ENCODE measurements at places on chromosomes 3 and 15.

DNA sequence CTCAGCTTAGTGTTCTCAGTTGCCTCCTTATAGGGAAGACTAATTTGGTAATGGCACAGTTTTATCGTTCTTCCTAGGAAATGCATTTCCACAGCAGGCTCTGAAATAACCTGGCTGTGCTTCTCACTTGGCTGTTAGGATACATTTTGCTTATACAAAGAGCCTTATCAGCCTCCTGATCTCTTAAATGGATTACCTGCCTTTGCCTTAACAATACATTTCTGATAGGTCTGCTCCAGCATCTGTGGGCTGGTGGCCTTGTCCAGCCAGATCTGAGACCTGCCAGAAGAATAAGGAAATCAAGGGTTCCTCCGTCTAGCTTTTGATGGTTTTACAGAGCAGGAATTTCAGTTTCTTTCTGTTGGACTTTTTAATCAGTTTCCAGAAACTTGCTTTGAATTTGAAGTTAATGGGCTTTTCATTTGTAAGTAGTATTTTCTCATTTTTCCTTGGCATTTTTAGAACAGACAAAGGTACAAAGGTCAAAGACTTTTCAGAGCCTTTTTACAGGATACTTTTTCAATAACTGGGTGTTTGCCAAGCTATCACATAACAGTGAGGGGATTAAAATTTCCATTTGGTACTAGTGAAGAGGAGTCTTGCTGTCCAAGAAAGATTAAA lies 116.3 kb downstream of the AKAP13 start:
- no peak for DNase-seq

DNA sequence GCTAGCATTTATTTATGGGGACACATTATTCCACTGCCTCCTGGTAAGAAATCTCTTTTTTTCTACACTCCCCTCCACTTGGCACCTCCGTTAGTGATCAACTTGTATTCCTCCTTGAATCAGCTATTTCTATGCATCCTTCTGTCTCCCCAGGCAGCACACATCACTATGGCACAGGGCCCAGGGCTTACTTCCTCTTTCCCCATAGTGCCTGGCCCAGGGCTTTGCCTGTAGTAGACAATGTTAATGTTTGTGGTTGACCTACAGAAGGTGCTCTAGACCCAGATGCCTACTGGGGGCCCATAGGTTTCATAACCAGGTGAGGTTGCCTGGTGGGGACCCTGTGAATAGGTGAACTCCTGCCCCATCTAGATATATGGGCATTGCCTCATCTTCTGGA lies 44.9 kb downstream of the EPHB1 start:
- peak; percentile 79 for DNase-seq

GRCh38 chr3:122301063-122301462 lies 24.0 kb upstream of the CSTA start:
- no peak for DNase-seq

- DNase-seq = no peak
Observed at GRCh38 chr3:169008776-169009358, 654.6 kb downstream of the MECOM start.

GRCh38 chr15:83775738-83776137 lies 121.8 kb downstream of the ADAMTSL3 start:
- no peak for DNase-seq

DNA sequence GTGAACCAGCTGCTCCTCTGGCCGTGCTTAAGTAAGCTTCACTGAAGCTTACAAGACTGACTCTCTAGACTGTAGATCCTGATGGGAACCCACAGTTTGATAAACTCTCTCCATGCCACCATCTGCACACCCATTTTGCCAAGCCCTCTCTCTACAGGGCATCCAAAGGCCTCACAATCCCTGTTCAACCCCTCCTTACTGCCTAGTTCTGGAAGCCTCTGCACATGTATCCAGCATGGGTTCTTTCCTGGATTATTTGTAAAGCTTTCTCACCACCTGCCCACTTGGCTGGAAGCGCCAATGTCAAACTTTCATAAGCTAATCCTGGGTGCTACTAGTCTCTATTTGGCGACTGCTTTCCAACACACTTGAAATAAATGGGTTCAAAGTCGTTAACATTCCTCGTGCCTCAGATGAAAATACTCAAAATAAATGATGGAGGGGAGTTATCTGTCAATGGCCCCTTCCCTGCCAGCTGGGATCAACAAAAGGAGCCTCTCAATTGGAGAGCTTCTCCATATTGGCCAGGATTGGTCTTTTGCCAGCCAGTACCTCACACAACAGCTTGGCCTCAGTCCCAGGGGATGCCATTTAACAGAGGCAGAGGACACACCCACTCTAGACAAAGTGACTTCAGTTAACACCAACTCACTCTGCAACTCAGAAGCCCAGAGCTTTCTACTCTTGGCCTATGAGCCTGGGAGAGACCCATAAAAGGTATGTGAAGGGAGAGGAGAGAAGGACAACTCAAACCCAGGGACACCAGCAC lies 48.1 kb downstream of the SH3BP5 start:
- DNase-seq = no peak

DNA sequence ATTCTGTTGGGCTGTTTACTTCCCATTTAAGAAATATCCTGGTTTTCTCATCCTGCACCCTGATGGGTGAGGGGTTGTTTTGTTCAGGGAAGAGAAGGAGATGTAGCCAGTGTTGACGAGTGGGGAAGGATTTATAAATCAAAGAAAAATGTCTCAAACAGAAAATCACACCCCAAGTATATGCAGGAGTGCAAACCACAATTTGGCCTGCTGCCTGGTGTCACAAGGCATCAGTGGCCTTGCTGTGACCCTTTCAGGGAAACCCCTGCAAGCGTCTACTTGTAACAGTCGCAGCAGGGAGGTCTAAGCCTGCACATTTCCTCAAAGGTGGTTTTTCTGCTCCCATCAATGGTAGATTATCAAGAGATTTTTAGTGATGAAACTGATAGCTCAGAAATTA lies 132.6 kb upstream of the LRRN1 start:
- DNase-seq = no peak

DNA sequence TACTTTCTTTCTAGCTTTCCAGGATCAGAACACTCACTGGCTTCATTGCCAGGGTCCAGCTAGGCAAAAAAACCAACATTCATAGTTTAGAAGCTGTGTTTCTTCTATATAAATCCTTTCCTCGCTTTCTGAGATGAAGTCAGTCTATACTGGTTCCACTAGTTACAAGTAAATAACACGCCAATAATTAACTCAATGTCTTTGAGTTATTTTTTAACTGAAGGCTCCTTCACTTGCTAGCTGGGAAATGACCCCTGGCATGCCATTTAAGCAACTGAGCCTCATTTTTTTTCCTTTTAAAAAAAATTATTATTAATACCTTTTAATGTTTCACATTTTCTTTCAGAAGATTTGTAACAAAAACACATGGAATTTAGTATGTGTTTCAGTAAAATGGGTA lies 2.1 kb upstream of the CCDC174 start:
- DNase-seq = no peak

DNA sequence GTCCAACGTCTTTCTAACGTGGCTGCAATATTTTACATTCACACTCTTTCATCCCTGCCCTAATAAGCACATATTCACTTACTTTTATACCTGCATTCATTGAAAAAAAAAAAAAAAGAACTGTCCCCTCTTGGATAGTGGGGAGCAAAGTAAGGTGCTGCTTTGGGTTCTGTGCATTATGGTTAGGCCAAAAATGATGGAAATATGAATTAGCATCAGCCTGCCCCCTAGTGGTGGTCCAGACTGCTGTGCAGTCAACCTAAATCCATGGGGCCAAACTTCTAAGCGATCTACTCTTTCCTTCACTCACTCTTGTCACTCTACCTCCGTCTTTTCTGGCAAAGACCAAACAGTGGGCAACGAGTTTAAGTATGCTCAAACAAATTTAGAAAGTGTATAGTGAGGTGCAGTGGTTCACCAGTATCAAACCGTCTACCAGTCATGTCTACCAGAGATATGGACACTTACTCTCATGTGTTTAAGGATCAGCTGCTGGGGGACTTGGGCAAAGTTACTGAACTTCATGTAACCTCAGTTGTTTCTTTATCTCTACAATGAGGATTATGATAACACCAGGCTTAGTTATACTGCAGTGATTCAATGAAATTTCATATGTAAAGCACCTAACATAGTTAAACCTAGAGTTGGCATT lies 61.5 kb upstream of the GRM7 start:
- peak; percentile 78 for DNase-seq

DNA sequence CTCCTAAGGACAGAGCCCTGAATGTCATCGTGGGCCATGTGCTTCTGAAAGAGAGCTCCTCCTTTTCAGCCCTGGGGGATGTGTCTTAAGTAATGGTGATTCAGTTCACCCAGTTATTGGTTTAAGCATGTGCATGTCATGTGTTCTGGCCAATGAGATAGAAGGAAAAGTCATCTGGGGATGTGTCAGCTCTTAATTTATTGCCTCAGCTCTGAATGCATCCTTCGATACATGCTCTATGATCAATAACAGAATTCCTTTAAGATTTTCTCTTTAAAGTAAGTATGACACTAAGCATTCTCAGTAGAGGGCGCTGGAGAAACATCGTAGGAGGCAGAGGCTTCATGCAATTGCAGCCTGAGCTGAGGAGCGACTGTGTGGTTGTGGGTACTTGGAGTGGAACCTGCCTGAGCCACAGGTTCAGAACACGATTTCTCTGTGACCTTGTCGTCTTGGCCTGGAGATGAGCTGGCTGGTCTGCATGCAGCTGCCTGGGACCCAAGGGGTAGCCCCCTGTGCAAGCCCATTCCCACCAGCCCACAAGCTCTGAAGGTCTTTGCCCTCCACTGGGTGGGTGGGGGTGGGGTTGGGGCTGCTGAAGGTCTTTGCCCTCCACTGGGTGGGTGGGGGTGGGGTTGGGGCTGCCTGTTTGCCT lies 69.5 kb downstream of the C3orf38 start:
- peak; percentile 84 for DNase-seq

DNA sequence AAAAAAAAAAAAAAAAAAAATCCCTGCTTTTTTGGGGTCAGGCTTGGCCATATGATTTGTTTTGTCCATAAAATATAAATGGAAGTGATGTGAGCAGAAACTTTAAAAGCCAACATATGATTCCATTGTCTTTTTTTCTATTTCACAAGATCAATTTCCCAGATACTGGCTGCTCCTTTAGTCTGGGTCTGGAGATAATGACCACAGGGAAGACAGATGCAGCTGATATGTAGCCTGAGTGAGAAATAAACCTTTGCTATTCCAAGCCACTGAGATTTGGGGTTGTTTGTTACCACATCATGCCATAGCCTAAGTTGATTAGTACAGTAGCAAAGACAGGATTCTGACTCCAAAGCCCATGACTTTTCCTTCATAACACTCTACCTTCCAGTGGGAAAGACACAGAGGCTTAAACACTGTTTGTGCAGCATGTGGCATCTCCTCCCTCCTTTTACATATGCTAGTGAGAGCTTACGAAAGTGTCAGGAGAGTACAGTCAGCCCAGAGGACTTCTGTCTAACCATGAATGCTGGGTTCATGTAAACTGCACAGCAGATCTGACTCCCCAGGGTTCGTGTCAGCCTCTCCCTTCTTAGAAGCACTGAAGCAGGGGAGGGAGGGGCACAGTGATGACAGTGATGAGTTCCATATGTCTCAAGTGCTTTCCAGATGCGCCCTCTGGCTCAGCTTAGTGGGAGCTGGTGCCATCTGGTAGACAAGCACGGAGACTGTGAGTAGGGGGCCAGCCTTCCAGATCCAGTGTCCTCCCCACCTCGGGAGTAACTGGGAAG lies 36.7 kb upstream of the SLC7A14 start:
- no peak for DNase-seq

DNA sequence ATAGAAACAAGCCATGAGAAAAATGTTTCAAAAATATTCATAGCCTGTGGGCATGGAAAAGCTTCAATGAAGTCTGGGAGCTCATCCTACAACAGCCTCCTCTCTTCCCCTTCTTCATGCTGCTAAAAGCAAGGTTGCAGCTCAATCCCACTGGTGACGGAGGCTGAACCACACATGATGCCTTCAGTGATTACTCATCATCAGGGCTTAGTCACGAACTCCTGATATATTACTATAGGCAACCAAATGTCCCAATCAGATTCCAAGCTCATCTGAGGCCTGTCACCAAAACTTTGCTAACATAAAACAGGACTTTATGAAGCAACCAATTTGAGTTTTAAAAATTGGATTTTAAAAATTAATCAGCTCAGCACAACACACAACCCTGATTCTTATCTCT lies 24.0 kb upstream of the SLC24A5 start:
- DNase-seq = no peak

DNA sequence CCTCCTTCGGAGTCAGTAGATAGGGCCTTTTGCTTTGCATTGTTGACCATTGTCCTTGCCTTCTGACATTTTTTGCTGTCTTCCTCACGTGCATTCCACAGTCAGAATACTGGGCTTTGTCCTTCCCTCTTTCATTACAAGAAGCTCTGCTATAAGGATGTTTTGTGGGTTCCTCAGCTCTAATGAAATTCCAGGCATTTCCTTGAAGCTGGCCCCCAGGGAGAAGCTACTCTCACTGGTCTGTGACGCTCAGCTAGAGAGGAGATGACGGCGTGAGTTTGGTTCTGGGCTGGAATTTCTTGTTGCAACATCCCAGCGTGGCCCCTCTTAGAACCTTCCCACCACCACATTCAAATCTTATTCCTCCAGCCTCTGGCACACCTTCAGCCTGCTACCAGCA lies 210.2 kb downstream of the TJP1 start:
- DNase-seq = no peak

DNA sequence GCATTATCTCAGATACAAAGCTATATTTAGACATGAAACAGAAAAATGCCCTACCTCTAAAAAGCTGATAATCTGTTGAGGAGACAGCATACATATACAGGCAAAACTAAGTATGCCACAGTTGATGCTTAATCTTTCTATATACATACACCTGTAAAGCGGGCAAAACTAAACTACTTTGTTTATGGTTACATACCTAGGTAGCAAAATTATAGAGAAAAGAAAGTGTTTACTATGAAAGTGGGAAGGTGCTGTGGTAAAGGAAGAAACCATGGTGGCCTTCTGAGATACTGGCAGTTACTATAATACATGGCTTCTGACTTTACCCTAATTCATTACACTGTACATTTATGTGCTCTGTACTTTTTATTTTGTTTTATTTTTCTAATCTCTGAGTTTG lies 36.0 kb upstream of the NR1I2 start:
- no peak for DNase-seq

DNA sequence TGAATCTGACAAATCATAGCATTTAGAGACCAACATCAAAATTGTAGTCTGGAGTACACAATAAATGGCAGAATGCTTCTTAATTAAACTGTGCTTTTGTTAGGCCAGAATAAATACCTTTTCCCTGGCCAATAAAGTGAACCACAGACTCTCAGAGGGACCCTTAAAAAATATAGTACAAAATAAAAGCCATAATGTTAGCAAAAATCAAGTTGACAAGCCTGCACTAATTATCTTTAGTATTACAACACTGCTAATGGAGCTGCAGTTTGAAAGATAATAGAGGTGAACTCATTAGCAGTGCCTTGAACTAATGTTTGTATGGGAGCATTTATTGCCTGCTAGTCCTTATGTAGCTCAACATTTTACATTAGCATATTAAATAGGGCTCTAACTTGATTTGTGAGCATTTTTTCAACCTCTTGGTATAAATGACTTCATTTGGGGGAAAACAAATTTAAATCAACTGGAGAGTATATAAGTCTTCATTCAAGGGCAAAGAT lies 801.3 kb downstream of the EPHA3 start:
- no peak for DNase-seq

Measured in Karpas-422 (cell line).